Naive thymus-derived CD4-positive, alpha-beta T cell (primary cell): ENCODE measurements at places on chromosomes 1 and 21.

- no peak for DNase-seq
Observed at GRCh38 chr1:94773296-94773809, 46.8 kb upstream of the SLC44A3 start.

DNA sequence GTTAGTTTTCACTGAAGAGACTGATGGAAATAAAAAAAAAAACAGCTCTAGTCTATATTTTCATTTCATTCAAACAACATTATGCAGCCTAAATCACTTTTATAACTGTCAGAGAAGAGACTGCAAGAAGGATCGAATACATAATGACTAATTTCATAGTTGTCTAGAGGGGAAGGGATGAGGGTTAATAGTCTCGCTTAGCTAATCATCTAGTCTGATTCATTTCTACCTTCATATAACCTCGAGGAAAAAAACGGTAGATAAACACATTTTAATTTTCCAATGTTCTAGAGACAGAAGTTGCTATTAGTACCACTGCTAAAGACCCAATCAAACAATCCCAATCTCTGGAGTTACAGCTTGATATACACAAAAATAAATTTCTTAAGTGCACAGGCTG is 3.5 kb downstream of the FUBP1 start:
- no peak for DNase-seq

DNA sequence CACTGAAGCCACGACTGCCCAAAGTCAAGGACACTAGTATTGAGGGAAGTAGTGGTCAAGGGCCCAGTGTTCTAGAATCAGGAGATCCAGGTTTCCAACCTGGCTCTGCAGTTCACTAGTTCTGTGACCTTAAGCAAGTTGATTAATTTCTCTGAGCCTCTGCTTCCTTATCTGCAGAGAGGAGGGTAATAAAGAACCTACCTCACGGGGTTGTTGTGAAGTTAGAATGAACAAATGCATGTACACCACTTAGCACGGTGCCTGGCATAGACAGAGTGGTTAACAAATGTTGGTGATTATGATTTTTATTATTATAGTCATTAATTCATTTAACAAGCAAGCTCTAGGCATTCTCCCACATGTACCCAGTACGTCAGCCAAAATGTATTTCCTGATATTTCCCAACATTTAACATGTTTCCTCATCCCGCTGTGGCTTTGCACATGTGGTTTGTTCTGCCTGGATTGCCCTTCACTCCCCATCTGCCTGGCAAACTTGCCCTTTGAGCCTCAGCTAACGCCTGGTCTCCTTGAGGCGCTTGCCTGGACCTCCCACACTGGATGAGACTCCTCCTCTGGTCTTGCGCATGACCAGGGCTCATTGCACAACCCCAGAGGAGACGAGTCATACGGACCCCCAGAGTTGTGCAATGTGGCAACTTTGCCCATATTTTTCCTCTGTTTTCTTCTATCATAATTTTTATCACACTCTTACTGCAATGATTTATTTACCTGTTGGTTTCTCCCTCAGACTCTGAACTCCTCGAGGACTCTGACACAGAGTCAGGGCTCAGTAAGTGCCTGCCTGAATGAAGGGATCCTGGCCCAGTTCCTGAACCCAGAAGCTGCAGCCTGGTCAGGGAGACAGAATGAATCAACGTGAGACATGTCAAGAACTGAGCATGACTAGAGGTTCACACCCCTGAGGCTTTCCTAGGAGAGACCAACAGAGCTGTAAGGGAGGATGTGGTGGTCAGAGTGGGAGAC is 20.7 kb upstream of the MFSD2A start:
- DNase-seq, result no peak

GRCh38 chr1:41812453-41812852 is 106.3 kb downstream of the HIVEP3 start:
- DNase-seq, result no peak

DNA sequence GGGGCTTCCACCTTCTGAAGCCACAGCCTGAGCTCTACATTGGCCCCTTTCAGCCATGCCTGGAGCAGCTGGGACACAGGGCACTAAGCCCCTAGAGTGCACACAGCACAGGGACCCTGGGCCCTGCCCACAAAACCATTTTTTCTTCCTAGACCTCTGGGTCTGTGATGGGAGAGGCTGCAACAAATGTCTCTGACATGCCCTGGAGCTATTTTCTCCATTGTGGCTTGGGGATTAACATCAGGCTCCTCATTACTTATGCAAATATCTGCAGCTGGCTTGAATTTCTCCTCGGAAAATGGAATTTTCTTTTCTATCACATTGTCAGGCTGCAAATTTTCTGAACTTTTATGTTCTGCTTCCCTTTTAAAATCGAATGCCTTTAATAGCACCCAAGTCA is 795.7 kb downstream of the LTN1 start:
- DNase-seq, result no peak

DNA sequence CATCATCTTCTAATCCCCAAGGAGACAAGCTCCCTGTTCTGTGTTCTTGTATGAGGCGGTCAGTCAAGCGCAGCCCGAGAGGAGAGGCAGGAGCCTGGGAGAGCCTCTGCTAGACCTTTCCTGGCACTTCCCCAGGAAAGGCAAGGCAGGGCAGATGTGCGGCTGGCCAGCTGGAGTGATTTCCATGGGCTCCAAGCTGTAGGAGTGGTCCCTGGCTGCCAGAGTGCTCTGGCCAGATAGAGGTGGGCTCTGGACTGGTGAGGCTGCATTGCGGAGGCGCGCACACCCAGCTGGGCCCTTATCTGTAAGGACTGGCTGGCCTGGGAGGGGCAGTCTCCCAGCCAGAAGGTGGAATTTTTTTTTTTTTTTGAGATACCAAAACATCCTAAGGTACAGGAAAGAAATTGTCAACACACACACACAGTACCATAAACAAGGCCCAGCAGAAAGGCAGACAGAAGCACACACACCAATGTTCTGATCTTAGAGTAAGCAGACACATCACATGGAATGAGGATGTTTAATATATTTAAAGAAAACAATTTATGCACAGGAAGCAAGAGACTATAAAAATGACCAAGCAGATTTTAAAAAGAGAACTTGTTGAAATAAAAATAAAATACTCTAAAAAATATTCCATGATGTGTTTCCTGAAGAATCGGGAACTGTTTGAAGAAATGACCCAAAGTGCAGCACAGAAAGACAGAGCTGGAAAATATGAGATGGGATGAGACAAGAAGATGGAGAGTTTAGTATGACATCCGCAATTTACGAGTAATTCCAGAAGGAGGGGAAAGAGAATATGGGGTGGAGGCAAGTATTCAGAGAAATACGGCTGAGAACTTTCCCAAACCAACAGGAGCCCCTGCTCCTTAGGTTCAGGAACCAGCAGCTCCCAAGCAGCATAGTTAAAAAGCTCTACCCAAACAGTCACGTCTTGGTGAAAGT is 13.4 kb downstream of the IBA57 start:
- no peak for DNase-seq

DNA sequence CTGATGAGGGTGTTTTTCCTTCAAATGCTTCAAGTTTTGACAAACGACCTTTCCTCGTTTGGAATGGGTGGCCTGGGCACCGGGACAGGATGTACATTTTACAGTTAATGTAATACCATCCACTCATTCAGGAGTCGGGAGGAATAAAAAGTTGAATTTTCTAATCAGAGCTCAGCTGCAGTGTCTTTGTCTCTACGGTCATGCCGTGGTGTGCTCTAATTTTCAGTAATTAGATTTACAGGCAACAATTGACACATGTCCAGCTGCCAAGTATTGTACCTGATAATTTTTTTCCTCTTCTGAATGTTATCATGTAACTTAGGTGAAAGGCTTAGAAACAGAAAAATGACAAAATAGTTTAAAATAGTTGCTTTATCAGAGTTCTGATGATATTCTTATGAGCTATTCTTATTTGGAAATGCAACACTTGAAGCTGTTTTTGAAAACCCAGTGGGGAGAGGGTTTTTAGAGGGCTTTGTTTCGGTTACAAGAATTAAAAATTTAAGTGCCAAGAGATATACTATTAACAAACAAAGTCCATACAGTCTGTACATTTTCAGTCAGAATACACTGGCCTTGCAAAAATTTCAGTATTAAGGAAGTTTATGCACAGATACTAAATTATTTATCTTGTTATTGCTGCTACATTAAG is 1.0 kb downstream of the CDKN2C start:
- DNase-seq, result no peak
